Endodermal cell (in vitro differentiated cells): ENCODE measurements at places on chromosomes 6 and 20.

GRCh38 chr6:110795271-110795670 lies 20.0 kb downstream of the CDK19 start:
- no peak for DNase-seq

GRCh38 chr20:46308258-46309157 lies at the start of gene CDH22:
TSS of gene CDH22 (minus strand) at chr20:46308498. CDS start at chr20:46251294, 57,204 bp downstream.
- DNase-seq: peak; percentile 85

DNA sequence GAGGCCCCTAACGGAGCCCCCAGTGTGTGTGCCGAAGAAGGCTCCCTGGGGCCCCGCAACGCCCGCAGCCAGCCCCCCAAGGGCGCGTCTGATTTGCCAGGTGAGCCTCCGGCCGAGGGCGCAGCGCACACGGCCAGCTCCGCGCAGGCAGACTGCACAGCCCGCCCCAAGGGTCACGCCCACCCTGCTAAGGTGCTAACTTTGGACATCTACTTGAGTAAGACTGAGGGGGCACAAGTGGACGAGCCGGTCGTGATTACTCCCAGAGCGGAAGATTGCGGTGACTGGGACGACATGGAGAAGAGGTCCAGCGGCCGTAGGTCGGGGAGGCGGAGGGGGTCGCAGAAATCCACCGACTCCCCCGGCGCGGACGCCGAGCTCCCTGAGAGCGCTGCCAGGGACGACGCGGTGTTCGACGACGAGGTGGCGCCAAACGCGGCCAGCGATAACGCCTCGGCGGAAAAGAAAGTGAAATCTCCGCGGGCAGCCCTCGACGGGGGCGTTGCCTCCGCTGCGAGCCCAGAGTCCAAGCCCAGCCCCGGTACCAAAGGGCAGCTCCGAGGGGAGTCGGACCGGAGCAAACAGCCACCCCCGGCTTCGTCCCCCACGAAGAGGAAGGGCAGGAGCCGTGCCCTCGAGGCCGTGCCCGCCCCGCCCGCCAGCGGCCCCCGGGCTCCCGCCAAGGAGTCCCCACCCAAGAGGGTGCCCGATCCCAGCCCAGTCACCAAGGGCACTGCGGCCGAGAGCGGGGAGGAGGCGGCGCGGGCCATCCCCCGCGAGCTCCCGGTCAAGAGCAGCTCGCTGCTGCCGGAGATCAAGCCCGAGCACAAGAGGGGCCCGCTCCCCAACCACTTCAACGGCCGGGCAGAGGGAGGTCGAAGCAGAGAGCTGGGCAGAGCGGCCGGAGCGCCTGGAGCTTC lies 117.0 kb downstream of the RTN4IP1 start:
- DNase-seq: peak; percentile 84

- no peak for DNase-seq
These were observed 67.2 kb downstream of the PLCG1 start for GRCh38 chr20:41204304-41205265.

- no peak for DNase-seq
These were observed 43.4 kb downstream of the KCNQ2 start for GRCh38 chr20:63428906-63429575.

DNA sequence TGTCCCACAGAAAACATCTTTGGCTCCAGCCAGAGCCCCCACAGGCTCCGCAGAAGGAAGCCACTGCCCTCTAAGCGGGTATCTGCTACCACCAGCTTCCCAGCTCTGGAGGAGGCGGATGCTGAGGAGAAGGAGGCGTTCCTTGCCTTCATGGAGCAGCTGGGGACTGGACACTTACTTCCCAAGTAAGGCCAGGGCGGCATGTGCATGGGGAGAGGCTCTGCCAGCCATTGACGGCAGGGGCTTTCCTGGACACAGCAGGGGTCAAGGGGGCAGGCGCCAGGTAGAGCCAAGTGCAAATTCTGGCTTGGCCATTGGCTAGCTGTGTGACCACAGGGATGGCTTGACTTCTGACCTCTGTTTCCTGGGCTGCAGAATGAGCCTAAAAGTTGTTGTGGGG lies 17.8 kb downstream of the RAB44 start:
- DNase-seq: peak; percentile 50

- DNase-seq: peak; percentile 90
These were observed at the start of the genes KCTD20 and PXT1 for GRCh38 chr6:36442671-36443470. TSS of gene KCTD20 (plus strand) at chr6:36443000. CDS start at chr6:36470098, 27,098 bp downstream. TSS of gene PXT1 (minus strand) at chr6:36442854. CDS start at chr6:36426082, 16,772 bp downstream.

- DNase-seq: peak; percentile 82
These were observed 1.0 kb downstream of the PXDC1 start for GRCh38 chr6:3750317-3751076.

- DNase-seq: no peak
These were observed 8.2 kb downstream of the NCOA7 start for GRCh38 chr6:125798734-125799508.

GRCh38 chr6:106501960-106502371 lies 127.3 kb downstream of the RTN4IP1 start:
- DNase-seq: no peak

- no peak for DNase-seq
These were observed 45.9 kb upstream of the PXDC1 start for GRCh38 chr6:3797231-3798054.

DNA sequence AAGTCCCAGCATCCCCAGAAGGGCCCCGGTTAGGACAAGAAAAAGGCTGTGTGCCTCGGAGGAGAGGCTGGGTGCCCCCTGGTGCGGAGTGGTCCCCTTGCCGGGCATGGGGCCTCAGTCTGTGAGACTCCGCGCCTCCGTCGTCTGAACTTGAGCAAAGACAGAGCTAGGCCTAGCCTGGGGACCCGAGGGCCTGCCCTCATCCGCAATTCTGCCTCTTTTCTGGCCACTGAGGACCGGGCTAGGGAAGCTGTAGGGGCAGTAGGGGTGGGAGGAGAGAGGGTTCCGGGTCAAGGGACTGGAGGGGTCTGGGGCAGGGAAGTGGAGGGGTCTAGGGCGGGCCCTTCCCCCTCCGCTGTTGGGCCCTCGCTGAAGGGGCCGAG lies 550 bp upstream of the HSPA12B start:
- no peak for DNase-seq

DNA sequence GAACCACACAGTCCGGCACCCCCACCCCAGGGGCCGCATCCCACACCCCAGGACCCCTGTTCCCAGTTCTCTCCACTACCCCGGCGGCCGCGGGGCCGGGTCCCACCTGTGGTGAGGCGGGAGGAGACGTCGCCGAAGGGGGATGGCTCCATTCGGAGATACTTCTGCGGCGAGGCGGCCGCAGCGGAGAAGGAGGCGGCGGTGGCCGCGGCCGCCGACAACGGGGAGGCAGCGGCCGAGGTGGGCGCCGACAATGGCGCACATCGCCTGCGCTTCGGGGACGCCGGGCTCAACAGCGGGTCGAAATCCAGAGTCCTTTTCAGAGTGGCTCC lies 723 bp downstream of the AKIRIN2 start:
- DNase-seq: peak; percentile 68

- DNase-seq: no peak
These were observed 11.0 kb upstream of the CFAP206 start for GRCh38 chr6:87396595-87397392.

DNA sequence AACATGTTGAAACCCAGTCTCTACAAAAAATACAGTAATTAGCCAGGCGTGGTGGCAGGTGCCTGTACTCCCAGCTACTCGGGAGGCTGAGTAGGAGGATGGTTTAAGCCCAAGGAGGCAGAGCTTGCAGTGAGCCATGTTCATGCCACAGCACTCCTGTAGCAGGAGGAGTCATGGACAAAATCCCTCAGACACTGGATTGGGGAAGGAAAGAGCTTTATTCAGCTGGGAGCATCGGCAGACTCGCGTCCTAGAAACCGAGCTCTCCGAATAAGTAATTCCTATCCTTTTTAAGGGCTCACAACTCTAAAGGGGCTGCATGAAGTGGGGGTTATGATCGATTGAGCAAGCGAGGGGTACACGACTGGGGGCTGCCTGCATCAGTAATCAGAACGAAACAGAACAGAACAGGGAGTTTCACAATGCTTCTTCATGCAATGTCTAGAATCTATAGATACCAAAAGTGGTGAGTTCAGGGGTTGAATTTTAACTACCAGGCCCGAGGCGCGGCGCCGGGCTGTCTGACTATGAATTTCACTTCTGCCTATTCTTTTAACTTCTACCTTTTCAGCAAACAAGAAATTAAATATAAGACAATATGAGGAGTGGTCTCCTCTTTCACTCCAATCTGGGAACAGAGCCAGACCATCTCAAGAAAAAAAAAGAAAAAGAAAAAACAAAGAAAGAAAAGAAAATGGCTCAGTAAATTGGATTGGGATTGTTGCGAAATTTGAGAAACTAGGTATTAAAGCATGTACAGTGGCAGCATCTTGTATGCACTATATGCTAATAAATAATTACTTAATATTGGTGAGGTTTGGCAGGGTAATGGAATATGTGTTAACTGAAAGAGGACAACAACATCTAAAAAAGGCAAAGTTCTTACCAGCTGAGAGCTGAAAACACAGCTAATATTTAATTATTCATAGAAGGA lies 23.6 kb downstream of the HMGN4 start:
- no peak for DNase-seq

DNA sequence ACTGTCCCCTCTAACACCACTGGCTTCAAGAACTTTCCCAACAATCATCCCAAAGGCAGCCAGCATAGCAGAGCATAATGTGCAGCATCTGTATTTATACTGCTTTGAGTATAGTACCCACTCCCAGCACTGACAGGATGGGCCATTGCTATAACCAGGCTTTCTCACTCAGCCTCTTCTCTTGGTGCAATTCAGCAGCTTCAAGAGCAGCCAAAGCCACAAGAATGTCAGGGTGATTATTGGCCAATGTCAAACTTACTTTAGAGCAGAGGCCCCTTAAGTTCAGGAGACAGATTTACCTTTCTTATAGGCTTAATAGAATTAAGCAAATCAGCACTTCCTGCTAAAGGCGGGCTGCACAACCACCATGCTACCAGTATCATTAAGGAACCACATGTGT lies 232.4 kb upstream of the RSPO3 start:
- no peak for DNase-seq

DNA sequence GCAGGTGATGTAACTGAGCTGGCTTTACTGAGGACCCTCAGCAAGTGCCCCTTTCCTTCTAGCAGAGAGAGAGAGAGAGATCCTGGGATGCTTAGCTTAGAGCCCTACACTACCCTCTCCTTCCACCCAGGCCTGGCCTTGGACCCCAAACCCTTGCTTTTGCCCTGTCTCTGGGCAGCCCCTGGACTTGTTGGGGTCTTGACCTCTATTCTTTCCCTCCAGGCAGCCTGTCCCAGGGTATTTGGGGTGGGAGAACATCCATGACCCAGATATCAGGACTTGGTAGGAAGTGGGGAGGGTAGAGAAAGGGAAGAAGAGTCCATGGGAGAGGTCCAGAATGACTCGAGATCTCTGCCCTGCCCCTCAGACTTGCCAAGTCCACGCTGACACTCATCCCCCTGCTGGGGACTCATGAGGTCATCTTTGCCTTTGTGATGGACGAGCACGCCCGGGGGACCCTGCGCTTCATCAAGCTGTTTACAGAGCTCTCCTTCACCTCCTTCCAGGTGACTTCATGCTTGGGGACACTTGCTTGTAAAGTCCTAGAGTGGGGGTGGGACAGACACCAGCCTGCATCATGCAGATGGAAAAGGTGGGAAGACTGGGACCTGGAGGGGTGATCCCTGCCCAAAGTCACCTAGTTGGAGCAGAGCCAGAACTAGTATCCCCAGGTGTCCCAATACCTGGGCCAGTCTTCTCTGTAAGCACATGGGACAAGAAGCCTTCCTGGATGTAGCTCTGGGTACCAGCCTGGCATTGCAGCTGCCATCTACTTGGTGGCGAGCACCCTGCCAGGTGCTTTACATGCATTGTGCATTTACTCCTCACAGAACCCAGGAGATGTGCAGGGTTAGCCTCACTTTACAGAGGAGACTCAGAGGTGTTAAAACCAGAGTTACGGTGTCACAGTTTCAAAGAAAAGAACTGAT lies 30.9 kb downstream of the GLP1R start:
- DNase-seq: peak; percentile 22

DNA sequence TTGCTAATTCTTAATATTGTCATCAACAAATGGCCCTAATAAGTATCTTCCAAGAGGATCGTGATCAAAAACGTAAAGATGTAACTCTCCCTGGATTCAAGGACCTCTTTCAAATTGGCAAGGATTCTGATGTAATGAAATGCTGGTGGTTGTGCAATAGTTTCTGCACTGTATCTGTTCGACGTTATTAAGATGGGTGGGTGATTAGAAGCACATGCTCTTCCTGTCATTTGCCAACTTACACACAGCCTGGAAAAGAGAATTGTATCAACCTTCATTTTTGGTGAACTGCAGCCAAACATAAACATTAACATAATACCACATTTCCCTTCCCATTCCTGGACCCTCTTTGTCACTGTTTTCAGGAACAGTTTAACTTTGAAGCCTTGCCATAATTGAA lies 9.8 kb downstream of the FOXQ1 start:
- no peak for DNase-seq

DNA sequence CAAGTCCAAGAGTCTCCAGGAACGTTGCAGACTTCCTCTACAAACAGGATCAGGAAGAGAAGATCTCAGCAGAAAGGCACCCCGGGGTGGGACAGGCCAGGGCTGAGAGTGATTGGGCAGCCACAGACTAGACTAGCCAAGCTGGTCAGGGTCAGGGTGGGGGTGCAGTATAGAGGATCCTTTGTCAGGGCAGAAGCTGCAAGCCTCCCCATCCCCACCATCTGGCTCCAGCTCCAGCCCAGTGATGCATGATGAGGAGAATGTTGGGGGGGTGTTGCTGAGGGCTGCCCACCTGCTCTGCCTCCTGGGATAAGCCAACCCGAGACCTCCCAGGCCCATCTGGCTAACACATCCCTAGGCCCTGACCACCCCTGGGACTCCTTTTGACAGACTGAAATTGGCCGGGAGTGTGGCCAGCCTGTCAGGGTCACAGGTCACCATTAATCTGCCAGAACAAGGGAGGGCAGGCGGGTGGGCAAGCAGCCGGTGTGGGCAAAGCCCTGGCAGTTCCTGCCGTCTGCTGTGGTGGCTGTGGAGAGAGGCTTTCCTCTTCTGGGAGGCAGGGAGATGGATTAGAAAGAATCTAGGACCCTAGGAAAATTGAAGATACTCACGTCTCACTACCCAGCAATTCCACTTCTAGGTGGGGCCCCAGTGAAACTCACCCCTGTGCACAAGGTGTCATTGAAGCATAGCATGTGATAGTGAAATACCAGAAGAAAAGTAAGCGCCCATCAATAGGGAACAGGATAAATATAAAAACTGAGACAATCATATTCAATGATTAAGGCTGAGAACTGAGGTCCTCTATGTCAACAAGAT lies 22.1 kb upstream of the SNTA1 start:
- DNase-seq: no peak

- no peak for DNase-seq
These were observed 518.5 kb downstream of the CD83 start for GRCh38 chr6:14635934-14636591.

GRCh38 chr6:71103130-71103529 lies 146.3 kb upstream of the B3GAT2 start:
- DNase-seq: no peak
